Jurkat, Clone E6-1 (cell line): ENCODE measurements at places on chromosomes 3 and 15.

DNA sequence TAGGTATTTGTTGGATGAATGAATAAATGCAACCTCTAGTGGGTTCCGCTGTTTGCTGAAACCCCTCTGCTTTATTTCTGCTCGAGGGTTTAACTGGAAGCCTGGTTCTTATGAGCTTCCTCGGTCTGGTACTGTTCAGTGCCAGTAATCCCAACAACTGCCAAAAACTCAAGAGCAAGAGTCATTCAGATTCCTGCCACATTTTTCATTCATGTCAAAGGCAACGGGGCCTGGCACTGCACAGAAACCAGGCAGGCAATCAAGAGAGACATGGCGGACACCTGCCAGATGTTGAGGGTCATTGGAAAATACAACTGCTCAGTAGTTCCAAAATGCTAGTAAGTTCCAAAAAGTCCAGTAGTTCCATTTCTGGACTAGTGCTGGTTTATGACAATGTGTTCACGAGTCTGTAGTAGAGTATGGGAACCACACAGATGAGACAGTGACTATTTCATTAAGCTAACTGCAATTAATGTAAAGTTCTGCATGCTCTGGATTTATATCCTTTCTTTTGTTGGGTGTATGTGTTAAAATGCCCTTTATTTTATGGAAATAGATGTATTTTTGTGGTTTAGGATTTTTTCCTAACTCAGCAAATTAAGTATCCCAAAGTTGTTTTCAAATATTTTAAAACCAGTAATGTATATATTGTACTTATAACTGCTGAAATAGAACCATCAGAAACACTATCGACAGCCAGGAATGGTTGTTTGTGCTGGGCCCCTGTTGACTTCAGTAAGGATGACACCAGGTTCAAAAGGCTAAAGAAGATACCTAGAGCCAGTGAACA lies 22.7 kb upstream of the TMEM41A start:
- no peak for DNase-seq

- no peak for DNase-seq
These were observed 276.6 kb downstream of the RPLP1 start for GRCh38 chr15:69729167-69729748.

GRCh38 chr3:133825969-133826727 lies 20.5 kb downstream of the SRPRB start:
- no peak for DNase-seq

DNA sequence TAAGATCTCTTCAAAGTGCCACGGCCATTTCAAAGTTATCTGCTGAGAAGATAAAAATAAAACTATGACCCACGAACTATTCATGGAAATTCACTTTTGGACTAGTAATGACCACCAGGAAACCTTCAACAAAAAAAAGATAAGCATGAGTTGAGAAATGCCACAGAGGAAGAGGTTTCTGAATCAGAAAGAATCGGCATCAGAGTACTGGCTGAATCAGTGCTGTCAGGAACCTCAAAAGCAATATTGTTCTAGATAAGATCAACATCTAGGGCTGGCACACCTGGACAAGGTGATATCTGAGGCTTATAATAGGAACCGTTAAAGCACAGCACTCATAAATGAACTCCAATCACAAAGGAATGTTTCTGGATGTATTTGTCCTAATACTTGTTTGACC lies 72.7 kb downstream of the PEAK1 start:
- peak; percentile 35 for DNase-seq

- no peak for DNase-seq
These were observed 975.5 kb upstream of the CFAP20DC start for GRCh38 chr3:60025096-60026050.

DNA sequence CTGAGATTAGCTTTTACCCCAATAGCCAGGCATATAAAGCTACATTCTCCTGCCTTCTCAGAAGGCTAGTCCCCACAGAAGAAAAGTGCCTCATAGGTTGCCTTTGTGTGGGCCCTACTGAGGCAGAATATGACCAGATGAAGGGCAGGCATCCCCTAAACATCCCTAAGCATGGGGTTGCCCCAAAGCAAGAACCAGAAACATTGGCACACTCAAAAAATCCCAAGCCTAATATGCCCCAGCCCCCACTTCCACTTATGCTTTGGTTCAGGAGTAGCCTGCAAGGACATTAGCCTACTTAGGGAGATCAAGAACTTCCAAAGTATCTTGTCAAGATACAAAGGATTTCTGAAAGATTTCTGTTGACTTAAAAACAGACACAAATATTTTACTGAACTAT lies 29.7 kb downstream of the WHAMM start:
- no peak for DNase-seq

GRCh38 chr3:129360705-129361460 lies 67.6 kb downstream of the EFCAB12 start:
- no peak for DNase-seq

- no peak for DNase-seq
These were observed 167.6 kb downstream of the TLE3 start for GRCh38 chr15:69929905-69930630.
